ENCODE measurements at places on chromosomes 3 and 15. TPM values are rescaled to one million over a fixed set of nuclear protein-coding genes. Genes with fewer than 3 reads are reported as not detected.

GNAT1 gene
- not detected for total RNA-seq

HYAL1 gene
- total RNA-seq: under 0.01 TPM

CFAP161 gene
- total RNA-seq: under 0.01 TPM

TLR9 gene
- total RNA-seq: not detected

SLC9A9 gene
- 8.3 TPM for total RNA-seq

FEZF2 gene
- not detected for total RNA-seq

PIF1 gene
- total RNA-seq: 6.2 TPM

ZNF660 gene
- 5.0 TPM for total RNA-seq

PLA2G4D gene
- total RNA-seq: not detected

ANKRD63 gene
- total RNA-seq: not detected

THBS1 gene
- total RNA-seq: 8,941 TPM

RETNLB gene
- not detected for total RNA-seq

TRH gene
- under 0.01 TPM for total RNA-seq

DNA sequence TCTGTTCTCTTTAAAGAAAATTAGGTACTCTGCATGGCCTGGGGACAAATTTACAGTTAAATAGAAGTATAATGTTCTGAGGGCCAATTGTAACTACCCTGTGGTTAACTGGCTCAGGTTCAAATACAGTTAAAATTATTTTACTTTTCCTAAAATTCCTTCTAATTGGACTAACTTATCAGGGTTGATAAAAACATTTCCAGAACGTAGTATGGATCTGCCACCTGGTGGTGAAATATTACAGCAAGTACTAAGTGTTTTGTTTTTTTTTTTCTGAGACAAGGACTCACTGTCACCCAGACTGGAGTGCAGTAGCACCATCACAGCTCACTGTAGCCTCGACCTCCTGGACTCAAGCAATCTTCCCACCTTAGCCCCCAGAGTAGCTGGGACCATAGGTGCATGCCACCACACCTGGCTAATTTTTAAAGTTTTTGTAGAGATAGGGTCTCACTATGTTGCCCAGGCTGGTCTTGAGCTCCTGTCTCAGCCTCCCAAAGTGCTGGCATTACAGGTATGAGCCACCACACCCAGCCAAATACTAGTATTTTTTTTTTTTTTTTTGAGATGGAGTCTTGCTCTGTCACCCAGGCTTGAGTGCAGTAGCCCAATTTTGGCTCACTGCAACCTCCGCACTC, 29.2 kb downstream of the NEO1 start:
- peaks cover 8% of the 10 kb centered on the region for H3K4me1 ChIP-seq
- no peak overlapping the region for H3K4me3 ChIP-seq

DNA sequence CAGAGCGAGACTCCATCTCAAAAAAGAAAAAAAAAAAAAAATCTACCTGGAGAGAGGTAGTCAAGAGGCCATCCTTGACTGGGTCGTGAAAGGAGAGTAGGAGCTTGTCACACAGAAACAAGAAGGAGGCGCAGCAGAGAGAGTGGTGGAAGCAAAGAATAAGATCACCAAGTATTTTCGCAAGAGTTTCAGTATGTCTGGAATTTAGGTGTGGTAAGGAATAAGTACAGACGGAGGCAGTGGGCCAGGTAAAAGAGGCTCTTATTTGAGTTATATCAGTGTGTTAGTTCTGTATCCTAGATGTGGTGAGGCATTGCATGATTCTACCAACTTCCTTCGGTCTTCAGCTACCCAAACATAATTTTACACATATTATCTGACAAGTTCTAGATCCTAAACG, 14.6 kb upstream of the ATP10A start:
- no peak overlapping the region for H3K27ac ChIP-seq
- no peaks in the 10 kb centered on the region for H3K36me3 ChIP-seq
- no peaks in the 10 kb centered on the region for H3K27me3 ChIP-seq
- peaks cover 9% of the 10 kb centered on the region for H3K4me1 ChIP-seq
- no peak overlapping the region for H3K4me3 ChIP-seq

GRCh38 chr15:91516866-91517265, 336.6 kb upstream of the SLCO3A1 start:
- H3K27me3 ChIP-seq: no peaks in the 10 kb centered on the region
- H3K4me1 ChIP-seq: peaks cover 41% of the 10 kb centered on the region
- H3K27ac ChIP-seq: peak overlapping the region; percentile 70

GRCh38 chr3:31704591-31705179, 172.0 kb downstream of the STT3B start:
- H3K27ac ChIP-seq: no peak overlapping the region
- peak; percentile 87 for DNase-seq
- H3K27me3 ChIP-seq: no peaks in the 10 kb centered on the region
- no peak overlapping the region for H3K4me3 ChIP-seq

DNA sequence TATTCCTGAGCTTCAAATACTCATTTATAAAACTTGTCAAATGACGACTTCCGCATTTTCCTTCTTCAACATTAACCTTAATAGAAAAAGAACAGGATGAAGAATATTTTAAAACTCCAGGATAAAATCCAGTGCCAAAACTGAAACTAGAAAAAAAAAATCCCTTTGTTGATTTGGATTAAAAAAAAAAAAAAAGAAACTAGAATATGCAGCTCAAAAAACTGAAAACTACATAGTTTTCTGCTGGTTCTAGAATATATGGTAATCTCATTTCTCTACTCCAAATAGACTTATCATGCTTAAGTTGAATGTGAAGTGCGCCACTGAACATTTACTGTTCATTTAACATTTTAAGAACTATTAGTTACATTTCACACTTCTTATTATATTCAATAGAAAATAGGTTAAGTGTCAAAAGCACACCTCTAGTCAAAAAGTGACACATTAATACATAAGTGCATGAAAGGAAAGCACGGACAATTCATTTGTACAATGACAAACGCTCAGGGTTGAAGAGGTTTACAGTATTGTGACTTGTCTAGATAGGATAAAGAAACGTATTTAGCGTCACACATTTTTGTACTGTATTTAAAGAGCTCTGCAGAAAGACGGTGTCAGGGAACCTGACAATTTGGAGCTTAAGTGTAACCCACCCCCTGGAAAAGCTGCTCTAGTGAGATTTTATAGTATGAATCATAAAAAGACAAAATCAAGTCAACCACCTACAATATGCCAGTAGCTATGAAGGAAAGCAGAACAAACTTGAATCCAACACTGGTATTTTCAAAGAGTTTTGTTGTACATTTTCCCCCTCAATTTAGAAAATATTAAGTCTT, 5.8 kb downstream of the TRA2B start:
- no peaks in the 10 kb centered on the region for H3K27me3 ChIP-seq
- DNase-seq: no peak
- peaks cover 84% of the 10 kb centered on the region for H3K4me1 ChIP-seq
- peak overlapping the region; percentile 1 for H3K27ac ChIP-seq

- no peak for DNase-seq
- H3K27me3 ChIP-seq: no peaks in the 10 kb centered on the region
- no peaks in the 10 kb centered on the region for H3K36me3 ChIP-seq
- peaks cover 29% of the 10 kb centered on the region for H3K4me1 ChIP-seq
- no peak overlapping the region for H3K4me3 ChIP-seq
Observed at GRCh38 chr3:159884661-159885402, 103.8 kb upstream of the IL12A start.

GRCh38 chr3:97815149-97815917, 6.5 kb upstream of the CRYBG3 start:
- H3K4me3 ChIP-seq: no peak overlapping the region
- H3K36me3 ChIP-seq: no peaks in the 10 kb centered on the region
- no peak for DNase-seq
- H3K27ac ChIP-seq: no peak overlapping the region
- peaks cover 3% of the 10 kb centered on the region for H3K4me1 ChIP-seq

DNA sequence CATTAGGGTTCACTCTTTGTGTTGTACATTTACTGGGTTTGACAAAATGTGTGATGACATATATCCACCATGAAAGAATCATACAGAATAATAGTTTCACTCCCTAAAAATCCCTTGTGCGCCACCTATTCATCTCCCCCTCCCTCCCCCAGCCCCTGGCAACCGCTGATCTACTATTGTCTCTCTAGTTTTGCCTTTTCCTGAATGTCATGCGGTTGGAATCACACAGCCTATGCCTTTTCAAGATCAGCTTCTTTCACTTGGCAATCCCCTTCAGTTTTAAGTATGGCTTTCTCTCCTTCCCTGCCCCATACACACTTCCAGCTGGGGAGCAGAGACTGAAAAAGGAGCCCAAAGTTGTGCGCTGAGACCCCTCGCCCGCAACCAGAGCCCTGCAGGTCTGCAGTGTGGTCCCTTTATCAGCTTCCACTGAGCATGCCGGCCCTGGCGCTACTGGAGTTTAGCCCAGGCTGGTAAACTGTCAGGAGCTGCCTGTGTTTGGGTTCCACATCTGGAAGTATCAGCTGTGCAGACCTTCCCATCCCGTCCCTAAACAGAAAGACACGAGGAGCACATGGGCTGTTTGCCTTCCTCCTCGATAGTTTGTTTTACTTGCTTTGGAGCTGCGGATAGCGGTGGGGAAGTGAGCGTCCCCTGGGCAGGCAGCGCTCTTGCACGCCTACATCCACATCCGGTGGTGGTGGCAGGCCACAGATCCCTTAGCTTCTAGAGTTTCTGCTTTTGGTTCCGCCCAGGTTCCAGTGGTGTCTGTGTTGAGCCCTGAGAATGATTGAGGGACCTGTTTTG, 12.3 kb downstream of the BOC start:
- DNase-seq: peak; percentile 82
- H3K4me1 ChIP-seq: peaks cover 8% of the 10 kb centered on the region
- H3K4me3 ChIP-seq: peak overlapping the region; percentile 64
- H3K27ac ChIP-seq: no peak overlapping the region
- no peaks in the 10 kb centered on the region for H3K36me3 ChIP-seq

GRCh38 chr3:109411547-109411946, 74.2 kb upstream of the DPPA4 start:
- H3K36me3 ChIP-seq: no peaks in the 10 kb centered on the region
- no peak overlapping the region for H3K4me3 ChIP-seq
- no peaks in the 10 kb centered on the region for H3K4me1 ChIP-seq
- DNase-seq: no peak

DNA sequence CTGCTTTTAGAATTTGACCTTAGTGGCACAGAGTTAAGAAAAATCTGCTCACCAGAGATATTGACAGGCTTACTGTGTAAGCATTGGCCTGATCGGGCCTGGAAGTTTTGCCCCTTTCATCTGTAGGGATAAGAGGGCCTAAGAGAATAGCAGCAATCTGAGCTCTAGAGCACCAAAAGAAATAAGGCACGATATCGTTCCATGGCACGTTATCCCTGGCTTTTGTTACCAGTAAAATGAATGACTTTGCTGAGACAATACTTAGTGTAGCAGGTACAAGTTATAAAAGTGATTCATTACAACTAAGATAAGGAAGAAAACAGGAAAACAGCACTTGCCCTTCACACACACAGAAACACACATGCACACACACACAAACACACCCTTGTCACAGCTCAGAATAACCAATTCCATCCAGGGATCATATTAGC, 5.0 kb downstream of the THBS1 start:
- H3K27me3 ChIP-seq: no peaks in the 10 kb centered on the region
- H3K27ac ChIP-seq: peak overlapping the region; percentile 92
- peak overlapping the region; percentile 84 for H3K4me3 ChIP-seq
- H3K36me3 ChIP-seq: peaks cover 94% of the 10 kb centered on the region
- peak; percentile 57 for DNase-seq

DNA sequence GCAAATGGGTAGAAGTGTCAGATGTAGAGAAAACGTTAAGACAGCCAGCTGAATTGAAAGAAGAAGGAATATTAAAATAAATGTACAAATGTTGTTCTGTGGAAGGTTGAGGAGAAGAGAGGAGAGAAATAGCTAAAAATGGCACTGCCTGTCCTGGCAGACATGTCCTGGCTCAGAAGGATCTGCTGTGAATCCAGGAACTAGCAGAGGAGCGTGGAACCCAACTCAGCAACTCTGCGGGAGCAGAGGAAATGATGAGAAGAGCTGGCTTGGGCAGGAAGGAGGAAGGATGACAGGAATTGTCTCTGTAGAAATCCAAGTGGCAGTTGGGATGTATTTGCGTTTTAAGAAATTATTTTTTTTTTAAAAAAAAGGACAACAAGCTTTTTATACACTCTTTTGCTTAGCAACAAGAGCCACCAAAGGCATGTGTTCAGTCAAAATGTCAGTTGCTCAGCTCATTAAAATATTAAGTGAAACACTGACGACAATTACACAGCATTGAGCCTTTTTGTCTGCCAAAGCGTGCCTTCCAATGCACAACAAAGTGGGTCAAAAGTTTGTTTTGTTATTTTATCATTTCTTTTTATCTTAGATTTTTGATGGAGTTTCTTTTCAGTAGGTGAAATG, 16.1 kb downstream of the NANOGP8 start:
- no peak overlapping the region for H3K4me3 ChIP-seq
- no peak overlapping the region for H3K27ac ChIP-seq
- H3K4me1 ChIP-seq: no peaks in the 10 kb centered on the region
- no peak for DNase-seq
- no peaks in the 10 kb centered on the region for H3K27me3 ChIP-seq
- no peaks in the 10 kb centered on the region for H3K36me3 ChIP-seq

GRCh38 chr15:76163457-76164295, 103.9 kb downstream of the TMEM266 start:
- H3K27me3 ChIP-seq: peaks cover 21% of the 10 kb centered on the region
- H3K4me1 ChIP-seq: no peaks in the 10 kb centered on the region
- H3K36me3 ChIP-seq: no peaks in the 10 kb centered on the region
- H3K27ac ChIP-seq: no peak overlapping the region

GRCh38 chr15:94298364-94298763, 67.0 kb downstream of the MCTP2 start:
- no peak overlapping the region for H3K27ac ChIP-seq
- DNase-seq: no peak
- H3K4me3 ChIP-seq: no peak overlapping the region
- H3K4me1 ChIP-seq: no peaks in the 10 kb centered on the region

GRCh38 chr15:45088801-45089711, 24.9 kb downstream of the DUOX2 start:
- peaks cover 23% of the 10 kb centered on the region for H3K4me1 ChIP-seq
- H3K4me3 ChIP-seq: no peak overlapping the region
- H3K27me3 ChIP-seq: peaks cover 30% of the 10 kb centered on the region
- no peak overlapping the region for H3K27ac ChIP-seq
- no peaks in the 10 kb centered on the region for H3K36me3 ChIP-seq

- H3K27ac ChIP-seq: no peak overlapping the region
- no peaks in the 10 kb centered on the region for H3K36me3 ChIP-seq
- H3K27me3 ChIP-seq: peaks cover 11% of the 10 kb centered on the region
- no peak overlapping the region for H3K4me3 ChIP-seq
- DNase-seq: no peak
- H3K4me1 ChIP-seq: no peaks in the 10 kb centered on the region
Observed at GRCh38 chr3:3802046-3802445, 2.8 kb downstream of the LRRN1 start.
